Transverse colon (tissue), 4 donors: ENCODE measurements at places on chromosomes 1 and 21. TPM values are rescaled to one million over a fixed set of nuclear protein-coding genes. Genes with fewer than 3 reads are reported as not detected.

PDZK1 gene
- total RNA-seq = 1.9 TPM

CYP4A11 gene
- not detected for total RNA-seq

NGF gene
- 4.5 TPM for total RNA-seq

AZIN2 gene
- 51.2 TPM for total RNA-seq

MSH4 gene
- 0.48 TPM for total RNA-seq

OVAAL gene
- total RNA-seq = 0.41 TPM

TRNP1 gene
- not detected for total RNA-seq

FCRLB gene
- total RNA-seq = not detected

GRCh38 chr1:148362626-148363438 is 120.3 kb downstream of the PPIAL4G start:
- DNase-seq = peak; percentile 83

DNA sequence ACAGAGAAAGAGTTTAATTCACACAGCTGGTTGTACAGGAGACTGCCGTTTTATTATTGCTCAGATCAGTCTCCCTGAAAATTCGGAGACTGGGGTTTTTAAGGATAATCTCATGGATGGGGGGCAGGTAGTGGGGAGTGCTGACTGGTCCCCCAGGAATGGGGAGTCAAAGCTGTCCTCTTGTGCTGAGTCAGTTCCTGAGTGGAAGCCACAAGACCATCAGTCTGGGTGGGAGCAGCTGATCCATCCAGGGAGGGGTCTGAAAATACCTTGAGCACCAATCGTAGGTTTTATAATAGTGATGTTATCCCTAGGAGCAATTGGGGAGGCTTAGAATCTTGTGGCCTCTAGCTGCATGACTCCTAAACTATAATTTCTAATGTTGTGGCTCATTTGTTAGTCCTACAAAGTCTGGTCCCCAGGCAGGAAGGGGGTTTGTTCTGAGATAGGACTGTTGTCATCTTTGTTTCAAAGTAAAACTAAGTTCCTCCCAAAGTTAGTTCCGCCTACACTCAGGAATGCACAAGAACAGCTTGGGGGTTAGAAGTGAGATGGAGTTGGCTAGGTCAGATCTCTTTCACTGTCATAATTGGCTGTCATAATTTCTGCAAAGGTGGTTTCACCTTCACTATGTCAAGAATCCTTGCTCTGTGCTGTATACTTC is 50.3 kb downstream of the TRAF5 start:
- no peak for DNase-seq

- no peak for DNase-seq
Measured at GRCh38 chr1:113072141-113072756, 749 bp upstream of the LRIG2 start.

DNA sequence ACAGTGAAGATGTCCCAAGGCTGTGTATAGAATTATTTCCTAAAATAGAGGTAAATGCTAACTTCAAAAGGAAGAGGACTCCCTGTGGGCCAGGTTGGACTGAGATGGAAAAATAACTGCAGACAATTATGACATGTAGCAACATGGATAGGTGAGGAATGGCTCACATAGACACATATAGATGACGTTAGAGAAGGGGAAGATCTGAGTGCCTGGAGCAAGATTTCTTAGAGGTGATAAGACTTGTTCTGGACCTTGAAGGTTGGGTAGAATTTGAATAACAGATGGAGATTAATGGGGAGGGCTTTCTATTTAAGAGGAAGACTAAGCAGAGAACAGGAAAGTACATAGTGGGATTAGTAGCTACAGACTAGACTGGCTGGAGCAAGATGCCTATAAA is 76.9 kb downstream of the C1orf21 start:
- no peak for DNase-seq

DNA sequence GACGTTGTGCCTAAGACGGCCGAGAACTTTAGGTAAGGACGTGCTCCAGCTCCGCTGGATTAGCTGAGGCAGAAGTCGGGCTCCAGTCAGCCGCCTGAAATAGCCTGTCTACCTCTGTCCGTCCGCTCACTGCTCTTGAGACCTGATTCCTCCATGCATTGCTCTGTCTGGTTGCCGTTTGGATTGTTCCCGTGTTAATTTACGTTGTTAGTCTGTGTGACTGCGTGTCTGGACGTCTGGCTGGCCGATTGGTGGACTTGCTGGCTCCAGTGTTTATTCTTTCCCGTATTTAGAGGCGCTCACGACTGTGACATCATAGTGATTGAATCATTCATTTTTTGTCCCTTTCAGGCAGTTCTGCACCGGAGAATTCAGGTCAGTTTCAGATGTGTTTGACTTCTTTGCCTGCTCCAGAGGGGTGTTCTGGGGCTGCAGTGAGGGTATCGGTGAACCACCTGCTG is 684 bp downstream of the PPIH start:
- DNase-seq = no peak

DNA sequence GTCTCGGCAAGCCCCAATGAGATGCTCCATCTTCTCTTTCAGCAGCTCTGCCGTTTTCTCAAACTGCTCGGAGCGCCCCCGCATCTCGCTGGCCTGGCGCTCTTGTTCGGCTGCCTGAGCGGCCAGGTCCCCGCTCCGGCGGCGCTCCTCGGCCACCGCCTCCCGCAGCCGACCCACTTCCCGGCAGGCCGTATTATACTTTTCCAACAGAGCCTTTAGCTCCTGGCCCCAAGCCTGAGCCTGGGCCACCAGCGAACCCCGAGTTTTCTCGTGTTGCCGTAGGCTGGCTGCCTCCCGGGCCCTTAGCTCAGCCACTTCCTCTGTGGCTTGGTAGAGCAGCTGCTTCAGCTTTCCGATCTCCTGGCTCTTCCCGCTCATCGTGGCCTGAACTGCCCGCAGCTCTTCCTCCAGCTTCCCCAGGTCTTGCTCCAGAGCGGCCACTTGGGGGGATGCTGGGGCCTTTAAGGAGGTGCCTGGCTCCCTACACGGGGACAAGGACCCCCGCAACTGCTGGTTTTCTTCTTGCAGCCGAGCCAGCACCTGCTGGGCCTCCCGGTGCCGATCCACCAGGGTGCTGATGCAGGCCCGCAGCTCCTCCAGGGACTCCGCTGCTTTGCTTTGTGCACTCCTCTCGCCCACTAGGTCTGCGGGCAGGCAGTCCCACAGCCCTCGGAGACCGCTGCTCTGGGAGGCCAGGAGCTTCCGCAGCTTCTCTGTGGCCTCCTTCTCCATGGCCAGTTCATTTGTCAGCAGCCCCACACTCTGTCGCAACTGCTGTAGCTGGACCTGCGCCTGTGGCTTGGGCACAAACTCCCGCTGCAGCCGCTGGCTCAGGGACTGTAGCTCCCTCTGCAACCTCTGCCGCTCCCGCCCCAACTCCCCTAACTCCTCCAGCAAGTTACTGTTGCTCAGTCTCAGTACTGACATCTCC is 13.4 kb upstream of the PIAS3 start:
- DNase-seq = peak; percentile 46

DNA sequence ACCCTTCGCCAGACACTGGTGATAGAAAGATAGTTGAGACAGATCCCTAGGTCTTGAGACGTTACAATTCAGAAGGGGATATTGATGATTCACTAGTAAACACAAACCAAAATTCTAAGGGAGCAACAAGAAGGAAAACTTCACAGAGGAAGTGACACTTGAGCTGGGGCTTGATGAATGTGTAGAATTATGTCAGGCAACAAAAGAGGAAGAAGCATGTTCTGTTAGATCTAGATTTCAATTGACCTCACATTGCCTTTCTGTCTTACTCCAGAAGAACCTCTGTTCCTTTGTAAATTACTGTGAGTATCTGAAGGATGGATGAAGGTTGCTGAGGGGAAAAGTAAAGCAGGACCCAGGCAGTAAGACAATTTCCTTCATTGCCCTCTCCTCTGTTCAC is 328.2 kb downstream of the KCTD3 start:
- DNase-seq = no peak

GRCh38 chr1:29177022-29177705 is 4.5 kb downstream of the SRSF4 start:
- no peak for DNase-seq

DNA sequence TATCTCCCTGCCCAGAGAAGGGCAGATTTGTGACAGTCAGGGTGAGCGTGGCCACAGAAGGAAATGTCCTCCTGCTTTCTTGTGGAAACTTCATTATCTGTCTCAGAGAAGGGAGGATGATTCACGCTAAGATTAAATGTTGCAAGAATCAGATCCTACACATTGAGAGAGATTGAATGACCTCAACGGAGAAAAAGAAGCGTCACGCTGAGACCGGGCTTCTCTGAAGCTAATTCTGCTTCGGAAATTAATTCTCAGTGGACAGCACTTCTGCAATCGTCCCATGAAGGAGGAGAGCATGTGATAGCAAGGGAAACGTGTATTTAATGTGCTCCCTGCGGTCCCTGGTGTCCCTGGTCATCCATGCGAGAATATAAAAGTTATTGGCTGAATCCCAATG is 19.8 kb upstream of the C1orf21 start:
- no peak for DNase-seq

- DNase-seq = no peak
Measured at GRCh38 chr1:29810121-29811120, 574.1 kb downstream of the PTPRU start.

DNA sequence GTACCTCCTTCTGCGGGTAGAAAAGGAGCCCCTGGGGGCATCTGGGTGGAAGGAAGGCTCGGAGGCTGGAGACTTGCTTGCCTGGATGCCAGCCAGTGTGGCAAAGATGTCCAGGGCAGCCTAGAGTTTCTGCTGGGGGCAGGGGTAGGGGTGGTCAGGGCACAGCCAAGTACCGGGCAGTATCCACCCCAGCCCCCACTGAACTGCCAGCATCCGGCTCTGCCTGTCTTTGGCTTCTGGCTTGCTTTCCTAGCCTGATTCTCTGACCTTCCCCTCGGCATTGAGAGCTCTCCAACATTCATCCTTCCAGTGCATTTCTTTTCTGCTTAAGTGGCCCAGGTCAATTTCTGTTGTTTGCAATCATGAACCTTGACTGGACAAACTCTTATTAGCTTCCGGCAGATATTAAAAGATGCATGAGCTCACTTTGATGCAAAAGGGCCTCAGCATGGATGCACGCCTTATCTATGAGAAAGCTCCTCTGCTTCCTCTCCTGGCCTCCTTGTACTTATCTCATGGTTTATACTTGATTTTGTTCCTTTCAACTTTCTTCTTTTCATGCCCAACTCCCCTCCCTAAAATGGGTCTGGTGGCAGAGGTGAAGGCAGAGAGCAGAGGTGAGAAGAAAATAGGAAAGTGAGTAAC is 116.9 kb downstream of the HLCS start:
- no peak for DNase-seq

DNA sequence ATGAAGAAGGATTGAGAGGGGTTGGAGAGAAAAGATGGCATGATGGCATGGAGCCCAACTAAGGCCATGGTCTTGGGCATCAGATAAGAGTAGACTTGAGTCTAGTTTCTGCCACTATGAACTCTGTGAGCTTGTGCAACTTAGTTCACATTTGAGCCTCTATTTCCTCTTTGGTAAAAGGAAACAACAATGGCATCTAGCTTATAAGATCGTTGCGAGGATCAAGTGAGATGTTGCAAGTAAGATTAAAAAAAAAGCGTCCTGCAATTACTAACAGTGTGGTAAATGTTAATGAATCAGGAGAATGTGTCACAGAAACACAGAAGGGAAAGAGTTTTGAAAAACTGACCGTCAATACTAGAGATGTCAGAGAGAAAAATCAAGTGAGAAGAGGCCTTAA is 202.9 kb upstream of the FGGY start:
- no peak for DNase-seq

GRCh38 chr1:224304767-224305166 is 25.2 kb downstream of the NVL start:
- DNase-seq = no peak

DNA sequence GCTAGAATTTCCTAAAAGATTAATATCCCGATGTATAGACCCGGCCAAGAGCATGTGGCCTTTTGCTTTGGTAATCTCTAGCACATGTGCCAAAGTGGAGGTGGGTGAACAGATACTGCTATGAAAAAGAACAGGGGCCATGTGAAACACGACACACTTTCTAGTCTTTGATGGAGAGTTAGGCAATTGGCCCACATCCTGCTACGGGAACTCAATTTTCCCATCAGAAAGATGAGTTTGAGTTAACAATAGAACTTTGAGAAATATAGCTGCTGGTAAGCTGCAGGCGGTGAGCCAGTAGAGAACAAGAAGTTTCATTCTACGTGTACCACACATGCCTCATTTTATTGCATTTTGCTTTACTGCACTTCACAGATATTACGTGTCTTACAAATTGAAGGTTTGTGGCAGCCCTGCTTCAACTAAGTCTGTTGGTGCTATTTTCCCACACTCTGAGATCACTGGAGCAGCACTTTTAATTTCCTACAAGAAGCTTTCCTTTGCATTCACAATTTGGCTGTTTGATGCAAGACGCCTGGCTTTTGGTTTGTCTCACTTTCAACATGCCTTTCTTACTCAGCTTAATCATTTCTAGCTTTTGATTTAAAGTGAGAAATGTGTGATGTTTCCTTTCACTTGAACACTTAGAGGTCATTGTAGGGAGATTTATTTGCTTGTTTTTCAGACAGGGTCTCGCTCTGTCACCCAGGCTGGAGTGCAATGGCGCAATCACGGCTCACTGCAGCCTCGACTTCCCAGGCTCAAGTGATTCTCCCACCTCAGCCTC is 46.3 kb downstream of the HTR6 start:
- DNase-seq = no peak

- peak; percentile 17 for DNase-seq
Measured at GRCh38 chr1:109671067-109671466, 3.2 kb downstream of the GSTM2 start.

DNA sequence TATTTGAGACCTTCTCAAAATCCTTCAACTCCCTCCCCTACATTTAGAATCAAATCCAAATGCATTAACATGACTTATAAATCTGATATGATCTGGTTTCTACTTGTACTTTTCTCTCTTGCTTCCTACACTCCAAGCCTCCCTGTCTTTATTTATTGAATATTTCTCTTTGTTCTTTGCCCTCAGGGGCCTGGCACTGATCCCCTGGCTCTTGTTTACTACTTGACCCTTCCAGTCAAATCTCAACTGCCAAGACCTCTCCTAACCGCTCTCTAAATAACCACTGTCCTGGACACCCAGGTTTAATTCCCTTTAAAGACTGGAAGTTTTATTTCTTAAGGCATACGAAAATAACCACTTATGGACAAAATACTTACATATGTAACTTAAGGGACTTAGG is 248.9 kb downstream of the CHRM3 start:
- DNase-seq = no peak

- DNase-seq = no peak
Measured at GRCh38 chr21:42248783-42249597, 30.1 kb downstream of the ABCG1 start.

DNA sequence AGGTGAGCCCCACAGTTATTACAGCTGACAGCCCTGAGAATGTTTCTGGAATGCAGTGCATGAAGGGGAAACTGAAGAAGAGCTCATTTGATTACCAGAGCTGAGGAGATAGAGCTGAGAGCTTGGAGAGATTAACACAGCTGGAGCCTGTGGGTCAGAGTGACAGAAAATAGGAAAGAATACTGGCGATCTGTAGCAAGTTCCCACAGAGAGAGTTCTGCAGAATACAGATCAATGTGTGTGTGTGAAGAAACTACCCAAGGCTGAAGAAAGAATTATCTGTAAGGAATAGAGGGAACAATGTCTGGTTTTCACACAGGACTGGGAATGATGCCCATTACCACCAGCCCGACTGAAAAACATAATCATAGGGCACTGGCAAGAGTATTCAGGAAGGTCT is 103.6 kb upstream of the SNX7 start:
- no peak for DNase-seq
